Stimulated activated CD8-positive, alpha-beta memory T cell treated with anti-CD3 and anti-CD28 coated beads, Interleukin-4, amount 100 ng/mL, for 4 hours (primary cell): ENCODE measurements at places on chromosomes 4 and X.

DNA sequence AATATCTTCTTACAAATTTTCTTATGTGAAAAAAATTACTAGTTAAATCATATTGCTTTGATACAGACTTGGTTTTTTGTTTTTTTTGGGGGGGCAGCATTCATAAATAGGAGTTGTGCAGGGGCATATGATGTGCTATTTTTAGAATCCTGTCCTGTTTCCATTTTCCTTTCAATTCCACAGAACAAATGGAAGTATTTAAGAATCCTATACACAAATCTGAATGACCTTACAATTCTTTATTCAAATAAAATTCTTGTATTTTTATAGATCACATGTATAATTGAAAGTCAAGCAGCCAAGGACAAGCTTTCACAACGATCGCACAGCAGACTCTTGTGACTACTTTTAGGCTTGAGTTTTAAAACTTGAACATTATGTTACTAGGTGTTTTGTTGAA lies 523.9 kb downstream of the ANKRD50 start:
- no peak for DNase-seq

DNA sequence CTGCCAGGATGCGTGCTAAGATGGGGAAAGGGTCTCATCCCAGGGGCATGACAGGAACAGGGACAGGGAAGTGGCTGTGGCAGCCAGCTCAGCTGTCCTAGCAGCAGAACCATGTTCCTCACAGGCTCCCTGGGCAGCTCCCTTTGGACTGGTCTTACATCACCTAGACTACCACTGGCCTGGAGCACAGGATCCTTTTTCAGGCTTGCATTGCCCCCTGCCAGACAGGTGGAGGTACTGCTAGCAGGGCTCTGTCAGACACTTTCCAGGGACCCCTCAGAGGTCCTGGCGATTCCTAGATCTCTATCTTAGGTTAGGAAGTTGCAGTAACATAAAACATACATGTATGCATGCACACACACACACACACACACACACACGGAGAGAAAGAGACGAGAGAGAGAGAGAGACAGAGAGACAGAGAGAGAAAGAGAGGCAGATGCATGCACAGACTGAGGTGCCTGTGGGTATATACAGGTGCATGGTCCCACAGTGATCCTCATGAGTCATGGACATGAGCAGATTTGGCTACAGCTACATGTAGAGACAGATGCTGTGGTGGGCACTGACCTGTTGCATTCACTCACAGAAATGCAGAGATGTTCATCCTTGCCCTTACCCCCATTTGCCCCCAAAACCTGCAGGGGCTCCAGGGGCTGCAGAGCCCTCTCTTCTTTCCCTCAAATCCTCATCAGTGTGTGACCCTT lies 63.6 kb downstream of the STARD8 start:
- DNase-seq: no peak

DNA sequence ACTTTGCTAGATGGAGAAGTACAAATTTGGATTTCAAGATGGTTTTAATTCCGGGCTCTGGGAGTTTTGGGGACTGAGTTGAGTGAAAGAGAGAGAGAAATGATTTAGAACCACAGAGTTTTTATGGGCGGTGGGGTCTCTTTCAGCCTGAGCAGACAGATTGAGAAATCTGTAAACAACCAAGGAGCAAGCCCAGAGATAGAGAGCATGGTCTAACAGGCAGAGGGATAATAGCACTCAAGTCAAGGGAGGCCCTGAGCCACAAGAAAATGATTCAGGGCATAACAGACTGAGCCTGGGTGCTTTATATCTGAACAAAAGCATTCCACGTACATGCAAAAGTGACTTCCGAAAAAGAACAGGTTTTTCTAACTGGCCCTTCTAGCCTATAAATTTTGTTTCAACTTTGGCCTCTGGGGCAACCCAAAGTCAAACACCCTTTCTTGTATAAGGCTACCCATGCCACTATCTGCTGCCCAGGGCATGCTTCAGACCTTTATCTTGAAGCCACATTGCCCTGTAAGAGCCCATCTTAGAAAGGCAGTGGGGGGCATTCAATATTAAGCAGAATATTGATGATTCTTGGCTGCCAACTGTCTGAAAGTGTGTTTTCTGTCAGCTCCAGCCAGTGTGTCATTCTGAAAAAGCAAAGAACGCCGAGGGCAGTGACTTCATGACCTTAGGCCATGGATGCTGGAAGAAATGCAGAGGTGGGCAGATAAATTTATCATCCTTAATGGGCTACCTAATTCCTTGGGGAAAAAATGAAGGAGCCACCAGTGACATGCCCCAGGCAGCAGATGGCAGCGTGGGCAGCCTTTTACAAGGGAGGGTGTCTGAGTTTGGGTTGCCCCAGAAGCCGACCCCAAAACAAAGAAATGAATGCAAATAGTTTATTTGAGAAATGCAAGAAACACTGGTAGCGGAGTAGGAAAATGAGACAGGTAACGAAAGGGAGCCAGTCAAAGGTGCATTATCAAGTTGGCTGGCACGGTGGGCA lies 637.6 kb downstream of the MID1IP1 start:
- no peak for DNase-seq

DNA sequence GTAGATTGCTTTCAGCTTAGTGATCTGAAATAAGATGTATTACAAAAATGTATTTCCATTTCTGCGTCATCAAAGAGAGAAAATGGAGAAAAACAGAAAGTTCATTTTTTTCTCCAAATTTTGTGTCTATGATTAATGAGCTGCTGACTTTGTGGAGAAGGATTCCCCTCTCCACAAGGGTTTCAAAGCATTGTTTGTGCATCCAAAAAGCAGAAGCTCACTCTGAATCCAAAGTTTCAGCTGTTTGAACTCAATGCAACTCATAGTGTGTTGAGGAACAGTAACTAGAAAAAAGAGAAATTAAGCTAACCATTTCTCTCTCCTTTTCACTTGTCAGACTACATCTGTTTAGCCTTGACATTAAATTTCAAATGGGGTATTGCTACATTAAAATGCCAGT lies 62.9 kb upstream of the SLC7A11 start:
- no peak for DNase-seq

GRCh38 chr4:47907089-47907646 lies 7.2 kb downstream of the NFXL1 start:
- DNase-seq: no peak

GRCh38 chrX:53281321-53281822 lies at the start of gene IQSEC2:
IQSEC2 (minus strand) TSS chrX:53281584.
- DNase-seq: no peak

- DNase-seq: no peak
These were observed 6.9 kb upstream of the HAUS3 start for GRCh38 chr4:2248821-2249261.

DNA sequence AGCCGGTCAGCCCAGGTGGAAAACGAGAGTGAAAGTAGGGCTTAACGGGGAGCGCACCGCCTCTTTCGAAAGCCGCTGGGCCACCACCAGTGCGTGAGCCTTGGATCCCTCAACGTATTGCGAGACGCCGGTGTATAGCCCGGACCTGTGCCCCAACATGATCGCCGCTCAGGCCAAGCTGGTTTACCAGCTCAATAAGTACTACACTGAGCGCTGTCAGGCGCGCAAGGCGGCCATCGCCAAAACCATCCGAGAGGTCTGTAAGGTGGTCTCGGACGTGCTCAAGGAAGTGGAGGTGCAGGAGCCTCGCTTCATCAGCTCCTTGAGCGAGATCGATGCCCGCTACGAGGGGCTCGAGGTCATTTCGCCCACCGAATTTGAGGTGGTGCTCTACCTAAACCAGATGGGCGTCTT lies 929 bp downstream of the MAB21L2 start:
- no peak for DNase-seq

DNA sequence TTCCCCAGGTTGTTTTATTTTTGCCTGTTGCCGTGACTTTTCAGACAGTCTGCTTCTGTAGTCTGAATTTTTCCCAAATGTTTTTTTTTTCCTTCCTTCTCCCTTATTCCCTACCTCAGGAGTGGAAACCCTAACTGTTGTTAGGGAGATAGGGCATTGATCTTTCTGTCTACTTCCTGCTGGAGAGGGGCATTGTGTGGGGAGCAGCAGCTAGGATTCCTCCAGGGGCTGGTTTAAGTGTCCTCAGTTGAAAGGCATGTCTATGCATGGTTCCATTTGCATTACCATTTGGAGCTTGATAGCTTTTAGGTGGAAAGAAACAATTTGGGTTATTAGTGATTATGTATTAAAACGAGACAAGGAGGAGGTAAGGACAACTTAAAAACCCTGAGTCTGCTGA lies 383.9 kb downstream of the DCAF12L2 start:
- no peak for DNase-seq

DNA sequence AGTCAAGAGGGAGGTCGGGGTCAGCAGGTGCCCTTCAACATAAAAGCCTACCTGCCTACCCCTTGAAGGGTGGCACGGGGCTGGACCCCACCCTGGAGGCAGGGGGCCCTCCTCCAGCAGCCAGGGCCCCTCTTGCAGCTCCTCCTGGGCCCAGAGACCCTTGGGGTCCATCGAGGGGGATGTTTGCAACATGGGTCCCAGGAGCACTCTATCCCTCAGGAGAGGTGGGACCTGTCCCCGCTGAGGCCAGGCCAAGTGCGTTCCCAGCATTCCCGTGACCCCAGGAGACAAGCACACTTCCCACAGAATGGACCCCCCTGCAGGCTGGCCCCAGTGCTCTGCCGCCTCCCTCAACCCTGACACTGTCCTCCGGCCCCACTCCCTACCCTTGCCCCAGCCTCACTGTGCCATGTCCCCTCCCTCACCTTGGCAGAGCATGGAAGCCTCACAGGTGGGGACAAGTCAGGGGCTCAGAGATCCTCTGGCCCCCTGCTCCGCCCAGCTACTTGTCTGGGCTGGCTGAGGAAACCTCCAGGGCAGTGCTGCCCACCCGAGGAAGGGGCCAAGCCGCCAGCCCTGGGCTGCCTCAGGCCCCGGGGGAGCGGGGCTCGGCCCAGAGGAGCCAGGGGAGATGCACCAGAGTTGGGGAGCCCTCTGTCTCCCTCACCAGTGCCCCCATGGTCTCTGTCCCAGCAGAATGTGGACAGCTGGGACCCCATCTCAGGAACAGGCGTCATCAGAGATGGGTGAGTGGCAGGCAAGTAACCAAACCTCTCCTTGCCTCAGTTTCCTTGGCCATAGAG lies 2.2 kb downstream of the MXD4 start:
- DNase-seq: no peak

DNA sequence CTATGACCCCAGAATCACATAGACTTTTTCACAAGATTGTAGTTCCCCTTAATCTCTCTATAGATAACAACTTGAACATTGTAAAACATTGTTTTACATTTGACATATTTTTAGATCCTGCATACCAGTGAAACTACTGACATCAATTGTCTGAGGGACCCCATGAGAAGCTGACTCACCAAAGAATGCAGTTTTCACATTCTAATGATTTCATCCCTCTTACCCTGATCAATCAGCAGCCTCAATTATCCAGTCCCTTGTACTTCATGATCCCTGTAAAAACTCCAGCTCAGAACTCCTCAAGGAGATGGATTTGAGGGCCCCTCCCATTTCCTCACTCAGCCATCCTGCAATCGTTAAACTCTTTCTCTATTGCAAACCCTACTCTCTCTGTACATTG lies 411.0 kb upstream of the NDST3 start:
- no peak for DNase-seq

GRCh38 chr4:126898815-126899214 lies 733.9 kb upstream of the INTU start:
- DNase-seq: no peak

DNA sequence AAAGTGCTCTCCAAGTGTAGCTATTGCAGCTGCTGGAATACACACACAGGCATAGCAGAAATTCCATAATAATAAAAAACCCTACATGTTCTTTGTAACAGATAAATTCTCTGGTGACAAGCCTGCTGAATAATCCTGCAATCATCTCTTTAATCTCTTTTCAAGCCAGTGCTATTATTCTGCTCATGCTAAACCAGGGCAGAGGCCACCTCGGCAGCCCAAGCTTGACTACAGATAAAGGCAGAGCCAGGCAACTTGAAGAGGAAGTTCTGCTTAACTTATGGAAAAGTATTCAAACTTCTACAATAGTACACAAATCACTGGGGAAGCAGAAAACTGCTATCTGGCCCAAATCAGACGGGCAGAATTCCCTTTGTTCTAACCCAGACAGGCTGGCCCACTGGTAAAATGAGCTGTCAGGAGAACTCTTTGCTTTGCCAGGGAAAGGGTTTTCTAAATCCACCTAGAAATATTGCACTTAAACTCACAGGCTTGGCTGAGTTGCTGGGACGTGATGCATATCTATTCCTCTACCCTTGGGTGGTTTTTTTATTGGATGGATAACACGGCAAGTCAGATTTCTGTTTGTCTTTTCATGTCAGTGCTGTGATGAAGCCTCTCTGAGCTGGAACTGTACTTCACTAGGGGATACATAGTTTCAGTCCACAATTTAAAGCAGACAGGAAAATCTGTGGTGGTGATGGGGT lies 70.5 kb downstream of the GATB start:
- no peak for DNase-seq

- DNase-seq: no peak
These were observed 1639.0 kb upstream of the IGFBP7 start for GRCh38 chr4:58749206-58749605.

- no peak for DNase-seq
These were observed 102.1 kb downstream of the RELL1 start for GRCh38 chr4:37584071-37584470.

- DNase-seq: no peak
These were observed 129.6 kb upstream of the TBL1X start for GRCh38 chrX:9335251-9335650.

- no peak for DNase-seq
These were observed 20.3 kb upstream of the MSX1 start for GRCh38 chr4:4838936-4839810.

DNA sequence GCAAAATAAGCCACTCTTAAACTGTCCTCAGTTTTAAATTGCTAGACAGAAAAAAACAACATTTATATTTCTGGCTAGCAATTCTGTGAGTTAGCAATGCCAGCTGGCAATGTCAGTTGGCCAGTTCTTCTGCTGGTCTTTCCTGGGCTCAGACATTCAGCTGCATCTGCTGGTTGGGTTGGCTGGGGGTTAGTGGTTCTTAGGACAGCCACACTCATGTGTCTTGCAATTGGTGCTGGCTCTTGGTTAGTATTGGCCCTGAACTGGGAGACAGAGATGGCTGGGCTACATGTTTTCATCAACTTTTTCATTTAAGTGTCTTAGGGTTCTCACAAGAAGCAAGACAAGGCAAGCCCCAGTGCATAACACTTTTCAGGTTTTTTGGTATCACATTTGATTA lies 48.0 kb upstream of the PDLIM5 start:
- no peak for DNase-seq
